ENCODE measurements at places on chromosomes 2 and 18.

GRCh38 chr2:11396467-11397445 lies 52.3 kb upstream of the ROCK2 start:
- DNase-seq, result no peak

- no peak for DNase-seq
These were observed 76.9 kb downstream of the TMEM131 start for GRCh38 chr2:97918818-97919217.

DNA sequence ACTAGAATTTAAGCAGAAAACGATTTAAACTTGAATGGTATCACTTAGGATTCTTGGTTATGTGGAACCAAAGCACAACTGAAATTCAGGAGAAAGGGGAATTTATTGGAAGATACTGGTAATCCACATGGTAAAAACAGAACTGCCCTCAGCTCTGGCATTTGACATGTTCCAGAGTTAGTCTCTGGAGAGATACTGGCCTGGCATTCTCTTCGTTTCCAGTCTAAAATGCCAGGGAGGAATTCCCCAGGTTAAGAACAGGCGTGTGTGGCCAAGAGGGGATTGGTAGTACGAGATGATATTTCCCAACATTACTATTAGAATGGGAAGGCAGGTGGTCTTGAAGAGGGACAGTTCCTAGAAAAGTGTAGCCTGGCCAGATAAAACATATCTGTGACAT lies 68.5 kb upstream of the TXNDC2 start:
- no peak for DNase-seq

DNA sequence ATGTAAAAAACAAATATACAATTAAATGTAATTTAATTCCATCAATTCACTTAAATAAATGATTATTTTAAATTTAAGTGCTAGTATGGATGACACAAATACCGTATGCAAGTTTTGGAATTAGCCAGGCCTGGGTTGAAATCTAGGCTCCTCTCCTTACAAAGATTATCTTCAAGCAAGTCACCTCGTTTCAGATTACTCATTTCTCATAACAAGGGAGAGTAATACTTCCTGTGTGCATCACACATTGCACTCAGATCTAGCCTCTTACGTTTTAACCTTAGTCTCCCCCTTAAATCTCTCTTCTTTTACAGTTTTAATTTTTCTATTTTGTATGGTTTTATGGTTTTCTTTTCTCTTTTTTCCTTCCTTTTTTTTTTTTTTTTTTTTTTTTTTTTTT lies 1475.9 kb upstream of the NXPH2 start:
- no peak for DNase-seq

DNA sequence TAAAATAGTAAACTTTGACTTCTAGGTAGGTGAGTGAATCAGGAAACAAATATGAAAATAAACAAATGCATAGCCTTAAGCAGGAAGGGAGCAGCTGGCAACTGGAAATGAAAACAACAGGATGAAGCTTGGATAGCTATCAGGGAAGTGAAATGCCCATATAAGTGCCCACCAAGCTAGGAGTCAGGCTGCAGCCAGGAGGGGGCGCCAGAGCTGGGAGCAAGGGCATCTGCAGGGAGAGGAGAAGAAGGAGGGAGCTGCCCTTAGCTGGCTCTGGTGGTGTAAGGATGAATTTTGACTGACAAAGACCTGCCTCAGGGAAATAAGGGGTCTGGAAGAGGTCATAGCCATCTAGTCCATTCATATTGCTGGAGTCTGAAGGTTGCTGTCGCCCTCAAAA lies 298.3 kb downstream of the TDRD15 start:
- no peak for DNase-seq

- DNase-seq, result no peak
These were observed 17.8 kb downstream of the EML6 start for GRCh38 chr2:54741250-54741649.

DNA sequence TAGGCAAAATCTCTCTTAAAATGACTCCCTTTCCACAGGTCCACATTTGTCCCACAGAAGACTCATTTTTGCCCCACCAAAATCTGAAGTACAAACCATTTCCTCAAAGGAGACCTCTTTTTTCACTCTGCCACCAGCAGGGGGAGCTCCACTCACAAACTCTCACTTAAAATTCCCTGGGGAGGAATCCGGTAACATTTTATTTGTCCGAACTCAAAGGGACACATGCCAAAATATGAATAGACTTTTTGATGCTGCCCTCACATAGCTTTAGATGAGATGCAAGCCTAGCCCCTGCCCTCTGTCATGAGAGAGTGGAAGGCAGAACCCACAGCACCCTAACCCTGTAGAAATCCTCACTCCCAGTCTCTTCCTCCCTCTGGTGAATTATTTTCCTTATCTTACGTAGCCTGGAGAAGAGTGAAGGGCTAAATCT lies 57.1 kb downstream of the RMDN2 start:
- DNase-seq, result peak; percentile 56

DNA sequence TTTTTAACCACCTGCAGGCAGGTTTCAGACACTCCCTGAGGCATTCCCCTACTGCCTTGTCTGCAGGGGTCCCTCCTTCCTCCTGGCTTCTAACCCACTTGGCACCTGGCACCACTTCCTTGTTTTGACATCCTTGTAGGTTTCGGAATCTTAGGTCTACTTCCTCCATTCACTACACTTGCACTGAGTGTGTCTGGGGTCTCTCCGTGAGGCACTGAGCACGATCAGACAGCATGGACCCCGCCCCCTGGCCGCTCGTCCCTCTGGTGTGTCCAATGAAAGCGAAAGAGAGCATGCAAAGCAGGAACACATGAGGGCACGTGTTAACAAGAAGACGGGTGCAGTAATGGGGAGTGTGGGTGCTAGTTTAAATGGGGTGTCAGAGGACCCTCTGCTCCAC lies 63.8 kb downstream of the HAUS1 start:
- DNase-seq, result peak; percentile 25

DNA sequence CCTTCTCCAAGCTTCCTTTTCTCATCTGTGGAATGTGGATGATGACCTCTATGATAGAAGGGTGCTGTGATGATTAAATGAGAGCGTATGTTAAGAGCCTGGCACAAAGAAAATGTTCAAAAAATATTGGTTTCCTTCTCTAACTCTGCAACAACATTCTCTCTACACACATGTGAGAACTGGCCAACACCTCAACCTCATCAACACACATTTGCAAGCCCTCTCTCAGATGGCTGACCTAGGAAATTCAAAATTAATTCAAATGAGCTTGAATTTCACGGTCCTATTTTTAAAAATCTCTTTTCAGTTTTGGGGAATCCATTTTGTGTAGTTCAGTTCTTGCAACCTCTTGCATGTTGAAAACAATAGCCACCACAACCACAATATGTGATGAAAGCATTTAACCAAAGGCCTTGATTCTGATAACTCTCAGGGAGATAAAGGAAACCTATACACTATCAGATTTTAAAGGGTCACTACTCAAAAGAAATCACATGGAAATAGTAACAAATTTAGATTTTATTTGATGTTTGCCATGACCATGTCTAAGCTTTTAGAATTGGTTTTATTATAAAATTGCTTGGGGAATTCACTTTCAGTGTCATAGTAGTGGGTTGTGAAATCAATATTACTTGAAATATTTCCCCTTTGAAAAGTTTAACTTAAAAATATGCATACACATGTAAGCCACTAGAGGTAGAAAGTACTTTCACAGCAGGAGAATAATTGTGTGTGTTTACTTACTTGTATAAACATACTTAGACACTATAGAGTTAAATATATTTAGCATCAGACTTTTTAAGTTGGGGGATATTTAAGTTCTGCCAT lies 16.6 kb upstream of the NABP1 start:
- DNase-seq, result no peak

- DNase-seq, result no peak
These were observed 88.1 kb downstream of the MRPS9 start for GRCh38 chr2:105125920-105126319.

Measured in CD4-positive, alpha-beta T cell treated with Interleukin-2 at 100 ng/mL for 4 hours (primary cell).